Stimulated activated CD8-positive, alpha-beta memory T cell treated with anti-CD3 and anti-CD28 coated beads, Interleukin-15, amount 100 ng/mL, for 24 hours (primary cell): ENCODE measurements at places on chromosomes 13 and 19.

GRCh38 chr13:67619351-67619994, 389.3 kb upstream of the PCDH9 start:
- no peak for DNase-seq

DNA sequence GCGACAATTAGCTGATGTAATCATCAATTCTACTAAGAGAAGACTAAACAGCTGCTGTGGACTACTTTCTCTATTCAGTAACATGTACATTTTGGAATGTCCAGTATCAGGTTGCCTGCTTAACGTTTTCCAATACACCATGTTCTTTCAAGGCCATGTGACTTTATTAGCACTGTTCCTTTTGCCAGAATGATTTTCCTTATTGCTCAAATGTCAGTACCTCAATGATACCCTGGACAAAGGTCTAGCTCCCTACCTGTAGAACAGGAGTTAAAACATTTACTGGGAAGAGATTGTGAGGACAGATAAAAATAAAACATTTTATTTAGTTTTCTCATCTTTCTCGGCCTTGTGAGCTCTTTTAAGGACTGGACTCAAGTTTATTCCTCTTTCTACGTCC, 3.8 kb upstream of the RBM26 start:
- no peak for DNase-seq

GRCh38 chr19:36719687-36720556, 32.5 kb downstream of the ZNF567 start:
- DNase-seq: no peak

- DNase-seq: no peak
These were observed 90.1 kb upstream of the C1QTNF9B start for GRCh38 chr13:23987331-23987894.

DNA sequence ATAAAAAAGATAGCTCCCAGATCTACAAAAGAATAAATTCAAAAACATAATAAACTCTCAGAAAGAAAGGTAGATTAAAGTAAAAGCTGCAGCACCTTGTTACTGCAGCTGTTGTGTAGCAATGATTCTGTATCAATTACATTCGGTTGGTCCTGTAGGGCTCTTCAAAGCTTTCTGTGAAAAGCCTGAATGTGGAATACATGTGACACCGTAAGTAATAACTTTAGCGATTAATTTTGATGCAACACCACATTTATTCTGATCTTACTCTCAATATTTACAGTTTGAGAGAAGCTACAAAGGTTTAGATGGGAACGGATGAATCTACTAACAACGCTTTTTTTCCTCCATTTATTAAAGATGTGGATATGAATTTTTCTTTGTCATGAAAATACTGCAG, 279.2 kb downstream of the DACH1 start:
- DNase-seq: no peak

DNA sequence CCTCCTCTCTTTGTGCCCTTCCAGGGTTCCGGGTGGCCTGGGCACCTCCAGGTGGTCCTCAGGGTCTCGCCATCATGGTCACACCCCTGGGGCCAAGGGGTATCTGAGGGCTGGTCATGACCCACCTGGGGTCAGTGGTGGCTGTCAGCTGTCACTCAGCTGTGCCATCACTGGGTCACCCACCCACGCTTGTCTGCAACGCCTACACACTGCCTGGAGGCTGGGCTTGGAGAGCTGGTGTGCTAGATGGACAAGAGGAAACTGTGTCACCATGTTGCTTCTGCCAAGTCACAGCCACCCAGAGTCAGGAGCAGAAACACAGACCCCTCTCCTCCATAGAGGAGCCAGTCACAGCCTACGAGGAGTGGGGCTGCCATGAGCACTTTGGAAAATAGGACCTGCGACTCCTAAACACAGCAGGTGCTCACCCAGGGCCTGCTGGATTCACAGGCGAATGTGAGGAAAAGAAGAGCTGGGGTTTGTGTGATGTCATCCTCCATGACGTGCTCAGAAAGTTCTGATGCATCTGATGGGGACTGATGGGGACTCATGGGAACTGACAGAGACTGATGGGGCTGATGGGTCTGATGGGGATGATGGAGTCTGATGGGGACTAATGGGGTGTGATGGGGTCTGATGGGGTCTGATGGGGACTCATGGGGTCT, 10.7 kb upstream of the GRTP1 start:
- no peak for DNase-seq

- no peak for DNase-seq
These were observed 16.2 kb downstream of the MYCBP2 start for GRCh38 chr13:77310579-77311279.

GRCh38 chr13:32988608-32989289, 27.5 kb upstream of the KL start:
- no peak for DNase-seq

- no peak for DNase-seq
These were observed 3.3 kb upstream of the AURKC start for GRCh38 chr19:57227502-57227901.

DNA sequence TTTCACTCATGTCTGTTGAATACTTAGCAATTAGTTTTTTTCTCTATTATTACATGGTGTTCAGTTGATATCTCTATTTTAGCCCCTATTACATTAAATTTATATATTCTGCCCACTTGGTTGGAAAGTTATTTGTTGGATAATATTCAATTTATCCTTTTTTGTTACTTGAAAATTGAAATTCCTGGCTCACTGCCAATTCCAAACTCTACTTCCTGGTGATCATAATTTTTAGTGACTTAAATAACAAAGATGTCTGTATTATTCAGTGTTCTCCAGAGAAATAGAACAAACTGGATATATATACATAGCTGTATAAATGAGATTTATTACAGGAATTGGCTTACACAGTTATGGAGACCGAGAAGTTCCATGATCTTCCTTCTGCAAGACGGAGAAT, 93.6 kb downstream of the GPC5 start:
- no peak for DNase-seq

DNA sequence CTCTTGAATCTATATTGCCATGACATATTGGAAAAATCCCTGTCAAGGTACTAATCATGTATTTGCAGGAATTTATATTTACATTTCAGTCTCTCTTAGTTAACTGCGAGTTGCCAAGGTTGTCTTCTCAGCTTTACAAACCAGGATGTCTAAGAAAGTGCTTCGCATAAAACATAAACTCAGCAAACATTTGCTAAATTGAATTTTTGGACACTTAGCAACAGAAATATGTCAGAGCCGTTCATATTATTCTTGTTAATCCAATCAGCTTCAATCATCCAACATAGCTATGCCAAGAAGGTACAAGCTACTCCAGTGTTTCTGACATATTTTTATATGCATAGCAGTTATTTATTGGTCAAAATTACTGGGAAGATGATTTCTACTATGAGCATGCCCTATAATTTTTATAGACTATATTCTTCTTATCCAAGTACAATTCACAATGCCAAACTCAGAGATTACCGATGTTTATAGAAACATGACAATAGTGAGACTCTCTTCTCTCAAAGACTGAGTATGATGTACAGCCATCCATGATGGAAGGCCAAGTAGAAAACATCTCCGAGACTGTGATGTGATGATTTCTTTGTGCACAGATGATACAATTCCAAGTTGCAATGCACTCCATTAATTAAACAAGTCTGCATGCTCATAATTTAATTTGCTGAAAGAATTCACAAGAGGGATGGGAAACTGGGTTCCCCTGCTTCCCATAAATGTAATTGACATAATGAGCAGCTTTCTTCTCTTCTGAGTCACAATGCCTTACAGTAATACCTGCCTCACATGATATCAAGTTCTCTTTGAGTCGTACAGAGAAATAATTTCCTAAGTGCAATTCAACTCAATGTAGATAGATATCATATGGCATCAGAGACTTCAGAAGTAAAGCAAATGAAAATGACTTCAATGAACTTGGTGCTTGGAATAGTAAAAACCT, 776.3 kb downstream of the EFNB2 start:
- DNase-seq: no peak

DNA sequence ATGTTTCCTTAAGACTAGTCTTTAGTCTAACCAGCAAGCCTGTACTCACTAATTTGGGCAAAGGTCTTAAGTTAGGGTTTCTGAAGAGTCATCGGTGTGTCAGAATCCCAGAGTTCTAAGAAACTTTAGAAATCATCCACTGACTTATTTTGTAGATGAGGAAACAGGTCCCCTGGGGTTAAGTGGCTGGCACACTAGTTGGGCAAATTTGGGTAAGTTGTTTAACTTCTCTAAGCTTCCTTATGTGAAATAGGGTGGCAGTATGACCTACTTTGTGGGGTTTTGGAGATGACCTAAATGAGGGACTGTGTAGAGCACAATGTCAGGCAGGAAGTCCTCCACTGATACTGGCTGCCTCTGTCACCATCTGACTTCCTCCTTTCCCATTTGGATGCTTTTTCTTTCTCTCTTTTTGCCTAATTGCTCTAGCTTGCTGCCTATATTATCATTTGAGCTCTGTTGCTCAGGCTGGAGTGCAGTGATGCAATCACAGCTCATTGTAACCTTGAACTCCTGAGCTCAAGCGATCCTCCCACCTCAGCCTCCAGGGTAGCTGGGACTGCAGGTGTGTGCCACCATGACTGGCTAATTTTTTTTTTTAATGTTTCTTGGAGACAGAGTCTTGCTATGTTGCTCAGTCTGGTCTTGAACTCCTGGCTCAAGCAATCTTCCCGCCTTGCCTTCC, 2.3 kb downstream of the ADGRE3 start:
- no peak for DNase-seq

DNA sequence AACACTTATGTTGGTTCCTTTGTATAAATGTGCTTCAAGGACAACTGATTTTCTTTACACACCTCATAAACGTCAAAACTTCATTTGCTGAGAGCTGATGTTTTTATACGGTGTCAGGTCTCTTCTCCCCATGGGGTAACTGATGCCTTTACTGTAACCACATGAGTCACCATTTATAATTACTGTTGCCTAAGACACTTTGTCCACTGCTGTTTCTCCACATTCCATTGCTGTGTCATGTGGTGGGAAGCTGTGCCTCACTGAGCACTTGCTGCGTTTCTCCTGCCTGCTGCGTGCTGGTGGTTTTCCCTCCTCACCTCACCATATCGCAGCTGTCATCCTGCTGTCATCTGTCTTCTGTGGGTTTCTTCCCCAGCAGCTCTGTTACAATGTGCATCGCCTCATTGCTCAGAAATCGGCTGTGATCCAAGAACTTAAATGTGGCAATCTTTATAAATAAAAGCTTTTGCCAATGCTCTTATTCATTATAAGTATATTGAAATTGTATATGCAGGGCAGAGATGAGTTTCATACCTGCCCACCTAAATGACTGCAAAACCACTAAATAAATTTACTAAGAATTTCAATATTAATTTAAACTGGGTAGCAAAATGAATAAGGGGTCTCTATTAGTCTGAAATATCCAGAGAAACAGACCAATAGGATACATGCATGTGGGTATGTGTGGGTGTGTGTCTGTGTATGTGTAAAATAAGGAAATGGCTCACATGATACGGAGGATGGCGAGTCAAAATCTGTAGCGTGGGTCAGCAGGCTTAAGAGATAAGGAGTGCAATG, 547.0 kb upstream of the SLITRK5 start:
- DNase-seq: no peak
